ENCODE measurements at places on chromosomes 16 and 17. TPM values are rescaled to one million over a fixed set of nuclear protein-coding genes. Genes with fewer than 3 reads are reported as not detected.
A peak's percentile ranks its signal among the peaks of the same experiment; 100 is the strongest.

- no peak for DNase-seq
Observed at GRCh38 chr17:80856863-80857755, 134.5 kb upstream of the CHMP6 start.

DNA sequence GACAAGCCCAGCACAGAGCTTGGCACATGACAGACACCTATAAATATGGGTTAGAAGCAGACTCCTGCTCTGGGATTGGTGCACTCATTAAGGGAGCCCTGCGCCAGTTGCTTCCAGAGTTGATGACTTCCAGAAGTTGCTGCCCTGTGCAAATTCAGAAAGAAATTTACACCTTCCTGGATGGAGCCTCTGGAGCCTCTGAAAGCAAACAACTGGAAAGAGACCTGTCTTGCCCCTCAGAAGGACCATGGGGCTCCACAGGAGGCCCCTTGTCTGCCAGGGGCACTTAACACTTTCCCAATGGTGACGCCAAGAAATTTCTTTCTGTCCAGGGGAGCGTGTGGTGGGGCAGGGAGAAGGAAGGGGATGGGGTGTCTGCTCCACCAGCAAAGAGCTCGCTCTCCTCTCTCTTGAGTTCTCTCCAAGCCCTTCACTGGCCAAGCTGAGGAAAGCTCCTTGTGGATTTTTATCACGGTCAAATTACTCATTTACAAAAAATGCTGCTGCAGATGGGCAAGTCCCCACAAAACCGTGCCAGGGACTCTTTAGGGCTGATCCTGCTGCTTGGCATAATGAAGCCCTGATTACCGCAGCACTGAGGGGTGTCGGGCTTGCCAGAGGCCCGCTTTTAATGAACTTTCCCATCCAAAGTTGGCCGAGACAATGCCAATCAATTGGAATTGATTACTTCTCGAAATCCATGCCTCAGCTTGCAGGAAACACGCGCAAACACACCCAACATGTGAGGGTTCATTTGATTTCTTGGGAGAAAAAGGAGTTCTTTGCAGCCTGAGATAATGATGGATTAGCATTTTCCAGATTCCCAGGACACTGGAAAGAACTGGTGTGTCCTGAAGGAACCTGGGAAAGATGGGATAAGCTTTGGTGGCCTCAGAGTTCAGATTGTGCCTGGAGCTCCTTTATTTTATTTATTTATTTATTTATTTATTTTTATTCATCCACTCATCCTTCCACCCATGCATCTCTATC is 583.6 kb upstream of the CDH5 start:
- DNase-seq: no peak

DNA sequence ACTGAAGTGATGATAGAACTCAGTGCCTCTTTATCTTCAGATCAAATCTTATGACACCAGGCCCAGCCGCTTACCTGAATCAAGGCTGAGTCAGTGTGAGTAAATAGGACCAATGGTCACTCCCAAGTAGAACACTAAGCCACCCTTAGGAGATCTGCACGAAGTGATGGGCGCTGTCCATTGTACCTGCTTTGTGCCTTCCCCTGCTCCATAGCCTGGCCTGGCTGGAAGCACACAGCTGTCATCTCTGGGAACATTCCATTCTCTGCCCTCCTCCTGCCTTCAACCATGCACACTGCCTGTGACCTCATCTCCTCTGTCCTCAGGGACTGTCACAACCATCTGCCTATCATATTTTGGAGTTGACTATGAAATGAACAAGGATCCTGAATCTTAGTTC is 279.5 kb upstream of the ASIC2 start:
- no peak for DNase-seq

DNA sequence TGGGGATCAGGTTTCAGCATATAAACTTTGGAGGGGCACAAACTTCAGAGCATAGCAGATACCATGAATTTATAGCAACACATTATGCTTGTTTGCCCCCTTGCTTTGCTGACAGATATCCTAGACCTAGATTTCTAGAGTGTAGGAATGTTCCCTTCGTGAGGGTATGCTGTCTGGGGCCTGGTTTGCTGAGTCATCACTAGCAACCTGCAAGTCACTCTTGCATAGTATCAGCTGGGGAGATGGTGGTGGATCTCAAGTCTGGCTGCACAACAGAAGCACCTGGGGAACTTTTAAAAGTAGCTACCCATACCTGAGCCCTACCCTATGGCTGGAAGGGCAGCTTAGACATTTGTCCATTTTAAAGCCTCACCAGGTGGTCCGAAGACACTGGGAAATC is 22.3 kb upstream of the HSBP1 start:
- no peak for DNase-seq

GRCh38 chr16:52547004-52547833 is at the start of gene TOX3:
Gene TOX3 (minus strand): TSS chr16:52547143. CDS start chr16:52546723, 420 bp downstream.
- DNase-seq: no peak

DNA sequence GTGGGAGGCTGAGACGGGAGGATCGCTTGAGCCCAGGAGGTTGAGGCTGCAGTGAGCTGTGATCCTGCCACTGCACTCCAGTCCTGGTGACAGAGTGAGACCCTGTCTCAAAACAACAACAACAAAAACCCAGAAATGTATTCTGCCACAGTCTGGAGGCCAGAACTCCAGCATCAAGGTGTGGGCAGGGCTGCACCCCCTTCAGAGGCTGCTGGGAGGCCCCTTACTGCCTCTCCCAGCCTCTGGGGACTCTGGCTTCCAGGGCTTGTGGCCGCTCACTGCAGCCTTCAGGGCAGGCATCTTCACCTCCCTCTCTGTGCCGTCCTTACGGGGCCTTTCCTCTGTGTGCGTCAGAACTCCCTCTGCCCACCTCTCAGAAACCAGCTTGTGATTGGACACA is 209.4 kb upstream of the GSE1 start:
- DNase-seq: no peak

DNA sequence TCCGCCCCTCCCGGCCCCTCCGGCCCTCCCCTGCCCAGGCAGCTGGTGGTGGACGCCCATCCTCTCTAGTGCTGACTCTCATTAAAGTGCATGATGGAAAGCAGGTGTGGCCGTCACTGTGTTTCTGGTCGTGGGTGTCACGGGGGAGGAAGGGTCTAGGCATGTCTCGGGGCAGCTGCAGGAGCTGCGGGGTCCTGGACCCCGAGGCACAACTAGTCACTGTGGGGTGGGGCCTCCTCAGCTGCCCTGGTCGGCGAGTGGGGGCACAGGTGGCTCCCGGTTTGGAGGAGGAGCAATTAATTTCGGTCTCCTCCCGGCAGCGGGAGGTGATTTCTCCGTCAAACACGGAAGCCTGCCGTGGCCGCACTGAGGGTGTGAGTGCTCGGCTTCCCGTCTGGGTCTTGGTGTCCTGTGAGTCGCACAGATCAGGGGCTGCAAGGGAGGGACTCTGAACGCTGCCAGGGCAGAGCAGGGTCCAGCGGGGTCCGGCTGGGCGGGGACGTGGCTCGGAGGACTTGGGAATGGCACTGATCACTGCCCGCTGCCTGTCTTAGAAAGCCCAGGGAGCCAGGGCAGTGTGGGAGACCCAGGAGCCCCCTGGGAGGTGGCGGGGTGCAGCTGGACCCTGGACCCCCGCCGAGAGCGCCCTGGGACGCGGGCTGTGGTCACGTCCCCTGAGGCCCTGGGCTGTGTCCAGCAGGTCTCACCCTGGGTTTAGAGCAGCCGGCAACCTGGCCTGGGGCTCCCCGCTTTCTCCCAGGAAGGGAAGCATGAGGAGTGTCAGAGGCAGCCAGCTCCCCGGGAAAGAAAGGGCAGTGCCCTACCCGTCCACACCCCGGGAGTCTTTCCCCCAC is 3.3 kb downstream of the TPSD1 start:
- no peak for DNase-seq

DNA sequence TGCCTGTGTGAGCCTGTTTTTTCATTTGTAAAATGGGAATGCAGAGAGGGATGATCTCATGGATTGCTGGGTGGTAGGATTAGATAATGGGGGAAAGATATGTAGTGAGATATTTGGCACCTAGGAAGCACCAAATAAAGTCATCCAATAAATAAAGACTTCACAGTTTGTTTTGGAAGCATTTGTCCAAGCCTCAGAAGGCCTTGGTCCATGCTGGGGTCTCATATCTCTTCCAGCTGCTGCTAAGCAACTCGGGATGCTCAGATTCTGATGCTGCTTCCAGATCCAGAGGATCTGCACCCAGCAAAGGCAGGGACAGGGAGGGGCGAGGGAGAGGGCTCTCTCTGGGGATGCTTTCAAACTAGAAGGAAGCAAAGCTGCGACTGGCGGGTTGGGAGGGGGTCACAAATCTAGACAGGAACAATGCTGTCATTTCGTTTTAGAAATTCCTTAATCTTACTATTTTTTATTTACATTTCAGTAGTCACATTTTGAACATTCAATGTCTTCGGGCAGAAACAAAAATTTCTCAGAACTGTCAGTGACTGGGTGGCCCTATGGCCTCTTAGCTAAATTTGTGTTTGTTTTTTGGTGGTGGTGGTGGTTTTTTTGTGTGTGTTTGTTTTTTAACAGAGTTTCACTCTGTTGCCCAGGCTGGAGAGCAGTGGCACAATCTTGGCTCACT is 114.9 kb upstream of the CDH5 start:
- DNase-seq: no peak

- DNase-seq: no peak
Observed at GRCh38 chr17:32102172-32102571, 40.1 kb upstream of the RHOT1 start.

- DNase-seq: no peak
Observed at GRCh38 chr16:81796035-81796434, 16.9 kb downstream of the PLCG2 start.

GRCh38 chr16:77386831-77387814 is 47.7 kb downstream of the ADAMTS18 start:
- DNase-seq: no peak

DNA sequence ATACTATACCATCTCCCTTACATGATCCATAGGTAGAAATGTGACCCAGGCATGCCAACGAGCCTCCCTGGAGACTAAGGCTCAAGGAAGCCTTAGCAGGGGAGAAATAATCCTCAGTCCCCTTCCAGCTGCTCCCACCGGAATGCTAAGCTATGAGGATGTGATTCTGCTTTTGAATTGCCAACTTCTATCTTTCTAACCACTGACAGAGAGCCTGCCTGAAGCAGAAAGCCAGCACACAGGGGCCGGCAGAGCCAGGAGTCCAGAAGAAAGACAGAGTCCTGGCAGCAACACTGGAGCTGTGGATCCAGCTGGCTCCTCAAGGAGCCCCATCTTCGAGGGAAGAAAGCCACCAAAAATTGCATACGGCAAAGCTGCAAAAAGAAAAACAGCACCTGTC is 579.6 kb upstream of the CDH5 start:
- no peak for DNase-seq

- DNase-seq: peak; percentile 36
Observed at GRCh38 chr17:42248351-42249179, 27.6 kb downstream of the STAT5B start.

DNA sequence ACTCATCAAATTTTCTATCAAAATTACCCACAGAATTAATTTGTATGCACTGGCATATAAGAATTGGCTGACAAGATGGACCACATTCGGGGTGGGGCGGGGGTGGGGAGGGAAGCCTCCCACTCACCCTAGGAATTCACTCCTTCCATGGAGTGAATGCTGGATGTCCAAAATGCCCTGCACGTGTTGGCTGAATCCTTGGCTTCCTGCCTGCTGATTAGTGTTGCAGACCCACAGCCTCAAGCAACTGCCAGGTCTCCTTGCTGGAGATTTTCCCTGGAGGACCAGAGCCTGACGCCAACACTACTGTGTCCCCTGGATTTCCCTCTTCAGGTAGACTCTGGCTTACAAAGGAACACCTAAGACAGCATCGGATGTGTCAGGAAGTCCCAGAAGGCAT is 575.7 kb upstream of the CDH11 start:
- no peak for DNase-seq

GRCh38 chr17:51419476-51419875 is 159.1 kb downstream of the UTP18 start:
- DNase-seq: no peak

The WNK4 gene
- total RNA-seq: 0.26 TPM

The EVPLL gene
- 0.90 TPM for total RNA-seq

The USP10 gene
- total RNA-seq: 44.6 TPM

The CDH5 gene
- total RNA-seq: 55.8 TPM

The DNAAF8 gene
- 1.3 TPM for total RNA-seq

The GNG13 gene
- not detected for total RNA-seq

The PYY gene
- total RNA-seq: not detected

The ITGAX gene
- total RNA-seq: 2.2 TPM

The PABPN1L gene
- not detected for total RNA-seq

The CPNE2 gene
- 24.6 TPM for total RNA-seq
